Retina (tissue), 1 donor: ENCODE measurements at places on chromosomes 1 and 21.

DNA sequence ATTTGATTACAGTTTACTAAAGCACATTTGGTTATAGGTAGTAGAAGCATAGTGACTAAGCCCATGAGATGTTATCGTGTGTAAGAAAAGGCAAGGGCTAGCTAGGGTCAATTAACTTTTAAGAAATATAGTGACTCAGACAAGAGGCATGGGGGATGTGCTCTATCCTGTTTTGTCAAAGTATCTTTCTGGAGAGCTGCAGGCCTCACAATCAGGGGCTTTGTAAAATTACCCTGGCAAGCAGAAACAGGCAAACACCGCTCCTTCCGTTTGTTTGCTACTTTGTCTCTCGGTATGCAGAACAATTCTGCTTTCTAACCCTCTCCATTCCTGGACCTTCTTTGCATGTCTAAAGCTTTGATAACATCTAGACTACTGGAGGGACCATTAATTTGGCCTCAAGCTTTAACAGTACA is 26.1 kb upstream of the ZNF697 start:
- DNase-seq: no peak

- no peak for DNase-seq
Observed at GRCh38 chr21:38524168-38525153, 26.2 kb upstream of the ERG start.

GRCh38 chr1:45945426-45945825 is 142.0 kb downstream of the MAST2 start:
- DNase-seq: no peak

DNA sequence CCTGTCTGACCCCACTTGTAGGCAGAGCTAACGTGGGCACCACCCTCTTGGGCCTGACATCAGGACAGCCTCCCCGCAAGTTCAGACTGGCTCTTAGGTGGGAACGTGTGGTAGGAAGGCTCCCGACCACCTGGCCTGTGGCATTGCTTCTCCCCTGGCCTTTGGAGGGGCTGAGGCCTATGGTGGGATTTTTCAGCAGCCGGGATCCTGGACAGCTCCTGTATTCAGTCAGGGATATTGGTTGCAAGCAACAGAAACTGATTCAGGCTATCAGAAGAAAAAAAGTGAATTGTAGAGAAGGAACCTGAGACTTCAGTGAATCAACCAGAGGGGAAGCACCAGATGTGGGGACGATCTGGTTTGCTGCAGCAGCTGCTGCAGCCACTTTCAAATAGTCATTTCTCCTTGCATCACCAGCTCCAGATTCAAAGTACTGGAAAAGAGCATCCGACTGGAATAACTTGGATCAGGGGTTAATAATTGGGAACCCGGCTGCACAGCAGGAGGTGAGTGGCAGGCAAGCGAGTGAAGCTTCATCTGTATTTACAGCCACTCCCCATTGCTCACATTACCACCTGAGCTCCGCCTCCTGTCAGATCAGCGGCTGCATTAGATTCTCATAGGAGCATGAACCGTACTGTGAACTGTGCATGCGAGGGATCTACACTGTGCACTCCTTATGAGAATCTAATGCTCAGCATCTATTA is 5.9 kb downstream of the RNF186 start:
- DNase-seq: peak; percentile 30

- peak; percentile 56 for DNase-seq
Observed at GRCh38 chr1:214028649-214029406, 41.1 kb downstream of the PROX1 start.
